Hepatocyte (in vitro differentiated cells): ENCODE measurements at places on chromosomes 2 and 18. TPM values are rescaled to one million over a fixed set of nuclear protein-coding genes. Genes with fewer than 3 reads are reported as not detected.

GALR1 gene
- polyA plus RNA-seq = not detected in 2 replicates

SERPINB4 gene
- polyA plus RNA-seq = not detected in 2 replicates

BCL11A gene
- 18.4 and 22.6 TPM in 2 replicates for polyA plus RNA-seq

CFAP65 gene
- 0.05 and 0.06 TPM in 2 replicates for polyA plus RNA-seq

TCF23 gene
- polyA plus RNA-seq = not detected in 2 replicates

EVX2 gene
- polyA plus RNA-seq = 1.3 and 1.7 TPM in 2 replicates

ICA1L gene
- polyA plus RNA-seq = 5.1 and 7.3 TPM in 2 replicates
